ENCODE measurements at places on chromosomes 6 and 20.

GRCh38 chr6:9628819-9629218 is 786.1 kb downstream of the TFAP2A start:
- no peak for DNase-seq

GRCh38 chr6:112331306-112331705 is 15.8 kb upstream of the RFPL4B start:
- no peak for DNase-seq

GRCh38 chr6:144786825-144787224 is 501.7 kb downstream of the UTRN start:
- no peak for DNase-seq

DNA sequence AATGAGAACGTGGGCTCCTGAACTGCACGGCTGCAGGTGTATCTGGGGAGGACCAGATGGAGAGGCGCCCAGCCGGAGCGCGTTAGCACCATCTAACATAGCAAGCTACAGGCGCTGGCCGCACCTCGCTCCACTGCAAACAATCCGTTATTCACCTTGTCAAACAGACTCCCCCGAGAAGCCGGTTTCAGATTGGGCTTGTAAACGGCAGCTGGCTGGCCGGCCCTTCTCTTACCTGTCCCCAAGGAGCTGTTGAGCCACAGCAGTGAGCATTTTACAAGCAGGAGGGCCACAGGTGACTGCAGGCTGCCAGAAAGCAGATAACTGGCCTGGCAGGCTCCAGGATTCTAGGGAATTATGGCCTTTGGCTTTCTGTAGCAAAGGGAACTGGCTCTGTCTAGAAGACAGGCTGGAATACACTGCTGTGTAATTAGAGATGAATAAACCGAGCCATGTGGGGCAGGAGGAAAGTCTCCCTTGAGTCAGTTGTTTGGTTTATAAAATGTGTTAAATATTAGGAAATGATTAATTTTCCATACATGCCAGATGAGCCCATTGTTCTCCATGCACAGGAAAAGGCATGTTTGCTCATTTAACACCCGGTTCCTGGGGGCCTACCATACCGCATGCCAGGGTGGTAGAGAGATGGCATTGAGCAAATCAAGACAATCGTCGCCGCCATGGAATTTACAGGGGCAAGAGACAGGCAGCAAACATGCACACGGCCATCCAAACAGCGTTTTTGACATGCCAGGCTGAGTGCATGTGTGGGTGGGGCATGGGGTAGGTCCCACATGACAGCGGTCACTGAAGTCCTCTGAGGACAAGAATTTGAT is 159.3 kb downstream of the NFATC2 start:
- DNase-seq, result no peak

- no peak for DNase-seq
Observed at GRCh38 chr6:39902786-39903465, 31.3 kb downstream of the MOCS1 start.

DNA sequence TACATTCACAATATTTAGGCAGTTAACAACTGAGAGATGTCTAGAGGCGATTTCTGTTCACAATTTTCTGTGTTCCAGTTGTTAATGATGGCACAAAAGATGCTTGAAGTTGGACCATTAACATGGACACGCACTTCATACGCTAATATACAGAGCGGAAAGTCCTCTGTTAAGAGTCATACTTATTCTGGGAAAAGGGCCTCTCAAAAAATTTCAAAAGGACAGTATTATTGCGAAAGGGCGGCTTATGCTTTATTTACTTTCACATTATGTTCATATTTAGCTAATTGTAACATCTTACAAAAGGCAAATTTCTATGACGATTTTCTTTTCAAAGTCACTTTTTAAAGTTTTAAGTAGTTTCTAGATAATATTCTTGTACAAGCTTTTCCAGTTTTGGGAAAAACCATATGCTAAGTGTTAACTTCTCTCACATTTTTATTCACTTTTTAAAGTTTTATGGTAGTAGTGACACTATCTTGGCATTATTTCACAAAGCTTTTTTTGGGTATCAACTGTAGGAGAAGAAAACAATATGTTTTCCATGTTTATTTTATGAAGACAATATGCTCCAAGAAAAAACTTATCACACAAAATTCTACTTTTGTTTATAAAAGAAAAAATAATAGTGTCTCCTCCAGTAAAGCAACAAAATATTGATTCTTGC is 62.3 kb downstream of the MAP7 start:
- peak; percentile 18 for DNase-seq

DNA sequence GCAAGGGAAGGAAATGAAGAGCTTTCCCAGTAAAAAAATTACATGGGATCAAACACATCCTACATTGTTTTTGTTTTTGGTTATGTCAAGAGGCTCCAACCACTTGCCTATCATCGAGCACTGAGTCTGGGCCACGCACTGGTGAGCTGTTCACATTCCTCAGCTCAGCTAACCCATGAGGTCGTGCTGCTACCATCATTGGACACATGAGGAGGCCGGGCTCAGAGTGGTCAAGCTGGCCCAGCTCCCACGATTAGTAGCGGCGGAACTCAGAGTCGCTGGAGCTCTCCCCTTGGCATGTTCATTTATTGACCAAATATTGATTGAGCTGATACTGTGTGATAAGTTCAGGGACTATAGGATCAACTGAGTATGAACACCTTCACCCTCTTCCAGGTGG is 164.9 kb downstream of the CDH26 start:
- DNase-seq, result no peak

- no peak for DNase-seq
Observed at GRCh38 chr20:59676851-59677182, 72.5 kb downstream of the PHACTR3 start.

DNA sequence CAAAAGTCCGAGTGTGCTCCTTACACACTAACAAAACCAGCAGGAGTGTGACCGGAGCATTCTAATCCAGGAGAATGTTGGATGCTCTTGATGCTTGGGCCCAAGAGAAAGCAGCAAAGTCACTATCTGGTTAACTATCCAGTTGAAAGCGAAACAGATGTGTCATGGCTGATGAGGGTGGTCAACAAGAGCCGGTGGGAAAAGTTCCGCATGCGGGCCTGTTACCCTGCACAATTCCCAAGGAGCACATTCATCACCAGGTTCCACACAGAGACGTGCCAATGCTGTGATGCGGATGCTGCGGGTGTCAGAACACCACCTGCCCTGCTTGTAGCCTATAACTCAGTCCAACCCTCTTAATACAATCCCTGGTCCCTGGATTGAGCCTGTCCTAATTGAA is 38.7 kb downstream of the IL20RA start:
- DNase-seq, result no peak

GRCh38 chr20:55882910-55883309 is 122.4 kb downstream of the CBLN4 start:
- DNase-seq, result no peak

GRCh38 chr6:30787954-30788353 is 43.6 kb upstream of the IER3 start:
- peak; percentile 80 for DNase-seq

DNA sequence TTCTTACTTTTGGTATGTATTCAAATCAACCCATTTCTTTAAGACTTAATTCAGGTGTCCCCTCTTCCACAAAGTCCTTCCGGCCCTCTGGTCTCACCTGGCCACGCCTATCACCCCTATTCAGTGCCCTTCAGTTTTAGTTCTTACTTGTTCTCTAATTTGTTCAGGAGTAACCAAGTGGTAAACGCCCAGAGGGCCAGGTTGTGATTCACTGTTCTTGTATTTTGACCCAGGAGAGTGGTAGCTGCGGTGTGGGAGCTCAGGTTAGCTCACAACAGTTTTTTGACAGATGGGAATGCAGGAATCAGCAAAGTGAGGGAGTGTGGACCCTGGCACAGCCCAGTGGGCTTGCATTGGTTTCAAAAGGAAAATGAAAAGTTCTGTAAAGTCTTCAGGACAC is 81.7 kb upstream of the RIPOR2 start:
- no peak for DNase-seq

- DNase-seq, result no peak
Observed at GRCh38 chr20:21049305-21049828, 56.8 kb downstream of the LINC00237 start.

- DNase-seq, result no peak
Observed at GRCh38 chr20:53805895-53806384, 212.3 kb upstream of the ZNF217 start.

DNA sequence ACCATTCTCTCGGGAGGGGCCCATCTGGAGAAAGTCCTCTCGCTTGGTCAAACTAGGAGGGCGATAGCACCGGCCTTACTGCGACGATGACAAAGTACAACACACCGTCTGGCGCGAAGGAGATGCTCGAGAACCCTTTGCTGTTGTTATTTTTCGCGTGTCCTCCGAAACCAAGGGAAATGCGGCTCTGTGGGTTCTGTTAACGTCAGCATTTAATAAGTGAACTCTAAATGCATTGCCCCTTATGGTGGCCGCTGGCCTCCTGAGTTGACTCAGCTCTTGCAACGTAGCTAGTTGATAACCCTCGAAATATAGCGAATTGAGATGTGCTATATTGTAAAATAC is 577 bp upstream of the SCAND1 start:
- DNase-seq, result peak; percentile 43

GRCh38 chr6:160226118-160226591 is 32.5 kb downstream of the SLC22A2 start:
- no peak for DNase-seq

- no peak for DNase-seq
Observed at GRCh38 chr6:87822011-87822410, 120.0 kb upstream of the AKIRIN2 start.

Data from inflammatory macrophage (primary cell).